ENCODE measurements at places on chromosomes 13 and 19.

DNA sequence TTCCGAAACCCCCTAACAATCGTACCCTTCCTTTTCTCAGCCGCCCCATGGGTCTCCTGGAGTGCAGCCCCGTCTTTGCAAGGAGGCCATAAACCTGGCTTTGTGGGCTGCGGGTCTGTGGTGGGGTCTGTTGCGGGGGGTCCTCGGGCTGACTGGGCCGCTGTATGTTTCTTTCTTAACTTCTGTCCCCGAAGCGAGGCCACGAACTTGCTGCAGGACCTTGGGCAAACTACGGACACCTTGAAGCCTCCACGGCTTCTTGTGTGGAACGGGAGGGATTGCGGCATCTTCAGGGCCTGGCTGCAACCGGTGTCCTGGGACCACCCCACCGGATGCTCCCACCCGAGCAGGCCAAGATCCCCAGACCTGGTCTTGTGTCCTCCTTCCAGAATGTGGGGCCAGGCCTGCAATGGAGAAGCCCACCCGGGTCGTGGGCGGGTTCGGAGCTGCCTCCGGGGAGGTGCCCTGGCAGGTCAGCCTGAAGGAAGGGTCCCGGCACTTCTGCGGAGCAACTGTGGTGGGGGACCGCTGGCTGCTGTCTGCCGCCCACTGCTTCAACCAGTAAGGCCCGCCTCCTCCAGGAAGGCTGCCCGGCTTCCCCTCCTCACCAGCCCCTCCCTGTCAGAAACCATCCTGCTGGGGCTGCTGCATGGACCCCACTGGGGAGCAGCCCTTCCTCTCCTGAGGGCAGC, 12.0 kb downstream of the TIMM13 start:
- no peak for DNase-seq

GRCh38 chr19:50003810-50004419, 21.3 kb downstream of the VRK3 start:
- peak; percentile 74 for DNase-seq

DNA sequence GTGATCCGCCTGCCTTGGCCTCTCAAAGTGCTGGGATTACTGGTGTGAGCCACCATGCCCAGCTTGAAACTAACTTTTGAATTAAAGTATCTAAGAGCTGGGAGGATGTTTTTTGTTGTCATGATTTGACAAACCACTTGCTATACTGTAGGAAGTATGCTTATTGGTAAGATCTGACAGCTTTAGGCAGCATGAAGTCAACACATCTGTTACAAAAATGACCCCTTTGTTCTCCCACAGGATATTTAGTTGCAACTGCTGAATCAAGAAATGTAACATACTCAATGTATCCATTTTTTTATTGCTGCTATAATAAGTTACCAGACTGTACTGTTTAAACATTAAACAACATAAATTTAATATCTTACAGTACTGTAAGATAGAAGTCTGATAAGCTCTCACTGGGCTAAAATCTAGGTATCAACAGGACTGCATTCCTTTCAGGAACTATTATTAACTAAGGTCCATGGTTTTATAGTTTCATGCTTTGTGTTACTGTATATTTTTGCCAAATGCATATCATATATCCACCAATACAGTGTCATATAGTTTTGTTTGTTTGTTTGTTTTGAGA, 22.8 kb upstream of the LRP3 start:
- DNase-seq, result no peak

DNA sequence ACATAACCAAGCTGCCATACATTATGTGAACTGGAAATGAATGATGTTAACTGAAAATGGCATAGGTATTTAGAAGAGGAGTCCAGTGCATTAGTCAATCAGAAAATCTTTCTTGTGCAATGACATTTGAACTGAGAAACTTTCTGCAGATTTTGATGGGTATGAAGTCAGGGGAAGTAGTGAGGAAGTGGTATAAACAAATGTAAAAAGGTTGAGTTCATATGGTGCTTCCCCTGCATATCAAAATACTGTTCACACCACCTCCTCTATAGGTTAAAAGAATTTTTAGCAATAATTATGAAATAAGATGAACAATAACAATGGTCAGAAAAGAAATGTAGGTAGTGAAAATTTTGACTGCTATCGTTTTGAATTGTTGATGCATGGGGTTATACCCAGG, 800.0 kb downstream of the SLITRK6 start:
- no peak for DNase-seq

DNA sequence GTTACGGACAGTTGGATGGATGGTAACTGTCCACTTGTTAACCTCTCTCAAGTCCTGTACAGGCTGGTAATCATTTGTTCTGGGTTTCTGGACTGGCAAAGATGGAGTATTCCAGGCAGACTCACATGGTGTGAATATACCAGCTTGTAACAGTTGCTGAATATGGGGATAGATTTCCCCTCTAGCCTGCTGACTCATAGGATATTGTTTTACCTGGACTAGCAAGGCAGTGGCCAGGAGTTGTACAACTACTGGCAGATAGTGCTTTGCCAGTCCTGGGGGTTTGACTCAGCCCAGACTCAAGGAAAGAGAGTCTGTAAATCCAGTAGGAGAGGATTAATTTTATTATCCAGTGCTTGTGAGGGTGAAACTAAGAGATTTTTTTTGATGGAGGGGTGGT, 74.0 kb downstream of the ZNF100 start:
- DNase-seq, result no peak

- no peak for DNase-seq
Observed at GRCh38 chr13:43408274-43408673, 378.5 kb downstream of the ENOX1 start.

DNA sequence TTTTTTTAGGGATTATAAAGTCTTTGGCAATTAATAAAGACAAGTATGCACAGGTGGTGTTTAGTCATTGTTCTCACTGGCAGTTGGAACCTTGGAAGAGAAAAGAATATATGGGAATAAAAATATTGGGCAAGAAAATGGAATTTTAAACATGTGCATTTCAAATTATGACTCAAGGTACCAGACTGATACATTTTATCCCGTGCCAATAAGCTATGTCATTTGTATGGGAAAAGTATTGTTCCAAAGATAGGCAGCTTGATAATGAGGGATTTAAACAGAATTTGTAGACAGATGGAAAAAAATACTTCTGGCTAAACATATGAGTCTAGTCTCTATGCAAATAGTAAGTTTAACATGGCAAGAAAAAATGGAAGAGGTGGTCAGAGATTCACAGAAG, 169.5 kb upstream of the UFM1 start:
- DNase-seq, result no peak

GRCh38 chr13:105929505-105929904, 606.0 kb downstream of the EFNB2 start:
- no peak for DNase-seq

DNA sequence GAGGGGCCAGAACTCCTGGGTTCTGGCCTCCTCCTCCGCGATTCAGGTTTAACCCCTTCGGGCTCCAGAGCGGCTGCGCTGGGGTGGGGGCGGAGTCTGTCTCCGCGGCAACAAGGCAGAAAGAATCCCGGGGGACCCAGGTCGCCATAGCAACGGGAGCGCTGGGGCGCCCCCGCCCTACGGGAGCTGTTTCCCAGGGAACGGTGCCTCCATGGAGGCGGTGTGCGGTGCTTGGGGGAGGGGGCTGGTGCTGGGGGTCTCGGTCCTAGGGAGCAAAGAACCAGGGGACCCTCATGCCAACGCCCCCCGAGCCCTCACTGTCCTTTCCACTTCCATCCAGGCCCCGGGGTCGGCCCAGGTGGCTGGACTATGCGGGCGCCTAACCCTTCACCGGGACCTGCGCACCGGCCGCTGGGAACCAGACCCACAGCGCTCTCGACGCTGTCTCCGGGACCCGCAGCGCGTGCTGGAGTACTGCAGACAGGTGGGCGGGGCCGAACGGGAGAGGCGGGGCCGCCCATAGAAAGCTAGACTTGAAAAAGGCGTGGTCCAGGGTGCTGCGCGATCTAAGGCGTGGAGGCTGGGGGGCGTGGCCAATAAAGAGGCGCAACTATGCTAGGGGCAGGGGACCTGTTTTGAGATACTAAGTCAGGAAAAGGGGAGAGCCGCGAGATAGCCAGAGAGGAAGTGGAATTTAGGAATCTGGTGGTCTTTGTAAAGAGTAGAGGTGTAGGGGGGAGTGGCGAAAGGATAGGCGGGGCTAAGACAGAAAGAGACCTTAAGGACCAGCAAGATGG, 1.2 kb downstream of the APLP1 start:
- DNase-seq, result peak; percentile 92

DNA sequence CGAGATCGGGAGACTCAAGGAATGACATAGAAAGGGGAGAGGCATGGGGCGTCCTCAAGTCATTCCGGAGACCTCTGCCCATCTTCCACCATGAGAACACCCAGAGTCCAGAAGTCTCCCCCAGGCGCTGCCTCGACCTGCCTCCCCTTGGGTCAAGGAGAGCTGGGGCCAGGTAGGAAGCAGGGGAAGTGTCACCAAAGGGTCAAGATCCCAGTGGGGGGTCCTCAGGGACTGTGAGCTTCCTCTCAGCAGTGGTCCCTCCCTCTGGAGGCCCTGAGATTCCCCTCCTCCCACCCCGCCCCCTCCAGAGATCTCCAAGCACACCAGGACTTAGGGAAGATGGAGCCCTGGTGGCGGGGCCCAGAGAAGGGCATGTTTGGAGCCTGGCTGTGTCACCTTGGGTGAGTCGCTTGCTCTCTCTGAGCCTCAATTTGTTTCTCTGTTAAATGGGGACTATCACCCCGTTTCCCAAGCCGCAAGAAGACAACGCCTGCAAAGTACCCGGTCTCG, 919 bp downstream of the DACT3 start:
- DNase-seq, result no peak

Measured in activated CD4-positive, alpha-beta T cell treated with anti-CD3 and anti-CD28 coated beads, Interleukin-2, Interleukin-6, amounts not matched to agents 100 ng/mL and 50 ng/mL, durations not matched to agents 16 hours and 8 hours (primary cell).